ENCODE measurements at places on chromosomes 11 and 22.
A peak's percentile ranks its signal among the peaks of the same experiment; 100 is the strongest.

GRCh38 chr22:46022881-46023512, 46.0 kb upstream of the WNT7B start:
- DNase-seq, result no peak

- DNase-seq, result no peak
These were observed 2.0 kb downstream of the OR8D4 start for GRCh38 chr11:123903932-123904331.

DNA sequence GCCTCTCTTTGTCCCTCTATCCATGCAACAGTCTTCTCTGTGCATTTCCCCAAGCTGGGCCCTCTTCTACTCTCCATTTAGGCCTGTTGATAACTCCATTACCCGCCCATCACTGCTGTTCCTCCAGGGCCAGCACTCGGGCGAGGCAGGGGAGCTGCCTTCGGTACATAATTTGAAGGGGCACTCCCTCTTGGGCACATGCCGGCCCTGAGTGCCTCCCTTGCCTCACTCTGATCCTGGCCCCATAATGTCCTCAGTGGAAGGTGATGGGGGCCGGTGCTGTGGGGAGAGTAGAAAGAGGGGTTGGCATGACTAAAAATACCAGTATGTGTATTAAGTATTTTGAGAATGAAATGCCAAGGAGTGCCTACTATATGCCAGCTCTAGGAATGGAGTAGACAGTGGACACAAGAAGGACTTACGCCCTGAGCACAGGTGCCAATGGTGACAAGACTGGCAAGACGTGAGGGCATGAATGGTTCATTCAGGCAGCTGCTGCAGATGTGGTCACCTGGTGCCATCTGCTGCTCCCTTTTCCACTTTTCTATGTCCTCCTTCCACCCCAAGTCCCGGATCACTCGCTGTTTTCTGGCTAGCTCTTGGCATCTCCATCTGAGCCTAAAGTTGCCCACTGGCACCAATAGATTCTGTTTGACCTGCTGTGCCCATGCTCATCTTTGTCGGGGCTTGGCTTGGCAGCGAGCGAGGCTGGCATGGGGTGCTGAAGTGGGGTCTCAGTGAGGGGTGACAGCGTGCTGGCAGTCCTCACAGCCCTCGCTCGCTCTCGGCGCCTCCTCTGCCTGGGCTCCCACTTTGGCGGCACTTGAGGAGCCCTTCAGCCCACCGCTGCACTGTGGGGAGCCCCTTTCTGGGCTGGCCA, 22.6 kb downstream of the TMEM218 start:
- DNase-seq, result no peak

- DNase-seq, result no peak
These were observed 40.2 kb upstream of the CCDC90B start for GRCh38 chr11:83326326-83326725.

GRCh38 chr11:8732324-8732670, 49.7 kb downstream of the RPL27A start:
- DNase-seq, result no peak

DNA sequence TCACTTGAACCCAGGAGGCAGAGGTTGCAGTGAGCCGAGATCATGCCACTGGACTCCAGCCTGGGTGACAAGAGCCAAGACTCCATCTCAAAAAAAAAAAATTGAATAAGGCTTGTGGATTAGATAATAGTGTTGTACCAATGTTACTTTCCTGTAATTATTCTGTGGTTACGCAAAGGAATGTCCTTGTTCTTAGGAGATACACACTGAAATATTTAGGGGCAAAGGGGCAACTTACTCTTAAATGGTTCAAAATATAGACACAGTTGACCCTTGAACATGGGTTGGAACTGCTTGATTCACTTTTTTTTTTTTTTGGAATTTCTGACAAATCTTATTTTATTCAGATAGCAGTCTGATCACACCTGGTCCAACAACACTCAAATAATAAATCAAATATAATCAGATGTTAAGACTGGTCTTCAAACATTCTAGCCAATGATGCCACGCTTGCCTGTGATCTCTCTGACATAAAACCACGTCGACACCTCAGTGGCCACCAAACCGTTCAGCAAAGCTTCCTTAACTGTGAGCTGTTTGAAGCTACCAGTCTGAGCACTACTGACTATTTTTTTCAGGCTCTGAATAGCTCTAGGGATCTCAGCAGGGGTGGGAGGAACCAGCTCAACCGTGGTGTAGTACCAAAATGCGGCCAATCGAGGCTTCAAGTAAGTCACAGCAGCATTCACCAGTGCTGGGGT, 710 bp downstream of the ATP5MGL start:
- no peak for DNase-seq

- DNase-seq, result no peak
These were observed 135.1 kb upstream of the PITPNB start for GRCh38 chr22:28053896-28054818.

DNA sequence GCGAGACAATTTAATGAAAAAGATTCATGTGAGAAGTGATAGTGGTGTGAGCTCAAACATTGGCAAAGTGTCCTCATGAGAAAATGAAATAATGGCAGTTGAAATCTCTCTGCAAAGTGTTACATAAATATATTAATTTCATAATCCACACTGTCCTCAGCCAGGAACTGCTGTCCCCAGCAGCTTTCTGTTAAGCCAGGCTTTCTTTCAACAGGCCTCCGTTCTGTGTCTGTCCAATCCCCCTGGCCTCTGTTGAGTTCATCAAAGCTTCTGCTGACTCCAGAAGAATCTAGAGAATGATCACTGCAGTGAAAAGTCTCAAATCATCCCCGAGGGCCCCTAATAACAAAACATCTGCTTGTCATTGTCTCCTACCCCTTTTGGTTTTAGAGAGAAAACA, 10.0 kb upstream of the ASCC2 start:
- no peak for DNase-seq

GRCh38 chr11:3904228-3904627, 48.8 kb downstream of the STIM1 start:
- DNase-seq, result no peak

- no peak for DNase-seq
These were observed 7.1 kb upstream of the TAB1 start for GRCh38 chr22:39392341-39392948.

DNA sequence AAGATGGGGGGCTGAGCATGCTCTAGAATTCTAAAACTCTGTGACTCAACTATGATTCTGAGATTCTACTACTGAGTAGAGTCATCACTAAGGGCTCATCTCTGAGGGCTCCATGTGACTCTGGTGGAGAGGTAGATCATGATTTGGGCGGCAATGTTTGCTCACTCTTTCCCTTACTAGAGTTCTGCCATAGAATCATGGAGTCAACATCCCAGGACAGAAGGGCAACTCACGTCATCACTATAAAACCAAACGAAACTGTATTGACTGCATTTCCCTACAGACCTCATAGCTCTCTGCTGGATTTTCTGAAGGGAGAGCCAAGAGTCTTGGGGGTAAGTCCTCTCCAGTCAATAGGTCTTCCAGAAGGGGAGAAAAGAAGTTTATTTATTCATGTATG, at the start of gene MS4A14:
TSS of gene MS4A14 (plus strand) at position 78 of the 400 bp plus-strand sequence. CDS start at position 198, 120 bp downstream.
- no peak for DNase-seq

DNA sequence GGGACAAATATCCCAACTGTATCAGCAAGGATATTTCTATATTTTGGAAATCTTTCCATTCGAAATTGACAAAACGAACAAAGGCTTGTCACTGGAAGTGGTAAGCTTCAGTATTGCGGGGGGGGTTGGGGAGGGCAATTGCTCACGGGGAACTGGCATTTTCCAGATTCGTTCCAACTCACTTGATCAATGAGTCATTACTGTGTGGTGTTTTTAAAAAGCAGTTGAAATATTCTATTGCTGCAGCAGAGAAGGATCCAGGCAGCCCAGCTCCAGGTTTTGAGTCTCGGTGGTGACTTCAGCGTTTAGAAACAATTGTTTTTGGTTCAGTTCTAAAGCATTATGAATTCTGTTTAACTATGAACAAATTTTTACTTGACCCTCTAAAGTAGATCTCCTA, 33.8 kb upstream of the FBLN1 start:
- DNase-seq, result no peak

DNA sequence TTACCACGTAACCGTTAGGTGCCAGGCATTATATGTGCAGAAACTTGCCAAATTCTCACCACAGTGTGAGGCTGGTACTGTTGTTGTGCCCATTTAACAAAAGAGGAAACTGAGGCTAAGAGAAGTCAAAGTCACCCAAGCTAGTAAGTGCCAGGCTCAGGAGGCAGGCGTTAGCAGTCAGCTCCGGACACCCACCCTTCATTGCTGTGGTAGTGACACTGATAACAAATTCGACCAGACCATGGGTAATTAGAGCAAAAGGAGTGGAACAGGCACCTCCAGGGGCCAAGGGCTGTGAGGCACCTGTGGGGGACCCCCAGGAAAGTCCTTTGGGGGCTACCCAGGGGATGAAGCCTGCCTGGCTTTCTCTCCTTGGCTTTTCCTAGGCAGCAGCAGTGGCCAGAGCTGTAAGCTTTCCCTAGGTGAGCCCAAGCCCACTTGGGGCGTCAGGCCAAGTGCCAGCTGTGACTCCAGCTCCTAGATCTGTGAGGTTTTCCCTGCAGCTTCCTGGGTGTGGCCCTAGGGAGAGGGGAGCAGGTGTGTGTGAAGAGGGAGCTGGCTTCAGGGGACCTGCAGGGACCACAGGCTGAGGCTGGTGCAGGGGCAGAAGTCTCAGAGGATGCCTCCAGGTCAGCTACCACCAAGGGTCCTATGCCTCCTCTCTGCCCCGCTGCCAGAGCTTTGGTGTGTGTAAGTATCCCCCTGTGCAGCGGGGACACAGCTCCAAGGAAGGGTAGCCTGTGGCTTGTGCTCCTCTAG, 19.7 kb upstream of the ALX4 start:
- DNase-seq, result no peak

GRCh38 chr11:101498891-101499290, 84.9 kb downstream of the TRPC6 start:
- DNase-seq, result no peak

DNA sequence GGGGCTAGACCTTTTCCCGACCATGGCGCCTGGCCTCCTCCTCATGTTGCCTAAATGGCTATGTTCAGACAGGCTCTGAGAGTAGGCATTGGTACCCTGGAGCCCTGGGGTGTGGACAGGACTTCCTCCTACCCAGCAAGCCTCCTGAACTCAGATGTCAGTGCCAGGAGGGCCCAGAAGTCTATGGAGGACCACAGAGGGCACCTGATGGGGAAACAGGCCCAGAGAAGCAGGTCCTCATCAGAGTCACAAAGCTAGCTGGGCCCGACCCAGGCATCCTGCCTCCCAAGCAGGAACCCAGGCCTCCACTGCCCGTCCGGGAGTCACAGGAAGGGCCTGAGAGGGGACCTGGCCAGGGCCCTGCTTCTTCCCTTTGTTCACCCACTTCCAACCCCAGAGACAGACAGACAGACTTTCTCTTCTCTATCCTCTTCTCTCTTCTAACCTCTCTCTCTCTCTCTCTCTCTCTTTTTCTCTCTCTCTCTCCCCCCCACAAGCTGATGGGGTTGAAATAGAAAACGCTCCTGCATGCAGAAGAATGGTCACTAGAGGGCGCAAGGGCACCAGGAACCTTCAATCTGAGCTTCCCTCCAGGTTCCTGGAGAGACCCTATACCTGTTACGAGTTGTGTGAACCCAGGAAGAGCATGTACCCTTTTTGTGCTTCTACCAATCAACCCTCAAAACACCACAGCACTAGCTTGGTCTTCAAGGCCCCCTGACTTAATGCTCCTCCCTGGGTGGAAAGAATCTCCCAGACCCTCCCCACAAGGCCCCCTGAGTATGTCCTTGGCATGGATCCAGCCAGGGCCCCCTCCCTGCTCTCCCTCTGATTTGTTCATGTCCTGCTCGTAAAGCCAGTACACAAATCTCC, 27.1 kb downstream of the ARAP1 start:
- DNase-seq, result peak; percentile 73

- no peak for DNase-seq
These were observed 92.0 kb downstream of the MYEOV start for GRCh38 chr11:69385832-69386427.

DNA sequence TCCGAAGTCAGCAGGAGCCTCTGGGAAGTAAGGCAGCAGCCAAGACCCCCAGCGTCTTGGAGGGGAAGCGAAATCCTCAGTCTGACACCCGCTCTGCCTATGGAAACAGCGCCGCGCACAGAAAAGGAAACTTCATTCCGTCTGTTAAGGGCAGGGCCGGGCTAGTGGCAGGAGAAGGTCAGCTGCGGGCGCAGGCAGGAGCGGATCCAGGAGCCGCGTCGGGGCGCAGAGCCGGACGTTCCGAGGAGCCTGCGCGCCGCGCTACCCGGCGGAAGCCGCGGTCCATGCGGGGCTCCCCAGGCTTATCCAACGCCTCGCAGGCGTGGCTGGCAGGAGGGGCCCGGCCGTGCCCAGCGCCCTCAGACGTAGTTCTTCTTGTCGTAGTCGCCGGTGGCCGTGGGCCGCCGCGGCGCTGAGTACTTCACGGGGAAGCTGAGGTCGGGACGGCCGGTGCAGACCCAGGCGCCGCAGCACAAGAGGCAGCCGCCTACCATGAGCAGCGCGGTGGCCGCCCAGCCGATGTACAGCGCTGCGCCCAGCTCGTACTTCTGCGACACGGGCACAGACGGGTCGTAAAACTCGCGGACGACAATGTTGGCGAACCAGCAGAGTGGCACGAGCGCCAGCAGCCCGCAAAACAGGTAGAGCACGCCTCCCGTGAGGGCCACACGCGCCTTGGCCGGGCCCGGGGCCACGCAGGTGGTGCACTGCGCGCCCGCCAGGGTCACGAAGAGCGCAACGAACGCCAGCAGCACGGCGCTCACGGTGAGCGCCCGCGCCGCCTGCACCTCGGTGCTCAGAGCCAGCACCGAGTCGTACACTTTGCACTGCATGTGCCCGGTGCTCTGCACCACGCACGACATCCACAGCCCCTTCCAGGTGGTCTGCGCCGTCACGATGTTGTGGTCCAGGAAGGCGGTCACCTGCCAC, 705 bp downstream of the CLDN5 start:
- no peak for DNase-seq

DNA sequence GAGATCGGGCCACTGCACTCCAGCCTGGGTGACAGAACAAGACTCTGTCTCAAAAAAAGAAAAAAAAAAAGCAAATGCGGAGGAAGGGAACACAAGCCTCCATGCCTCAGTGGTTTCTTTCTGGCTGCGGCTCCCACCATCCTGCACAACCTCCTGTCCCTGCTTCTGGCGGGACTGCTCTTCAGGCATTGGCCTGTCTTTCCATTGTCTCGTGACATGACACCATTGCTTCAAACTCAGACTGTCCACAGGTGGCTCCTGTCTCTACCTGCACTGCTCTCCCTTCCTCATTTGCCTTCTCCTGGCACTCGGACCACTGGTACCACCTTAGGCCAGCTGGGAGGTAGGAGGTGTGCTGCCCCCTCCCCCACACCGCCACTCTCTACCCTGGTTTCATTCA, 10.6 kb upstream of the PPM1F start:
- no peak for DNase-seq

DNA sequence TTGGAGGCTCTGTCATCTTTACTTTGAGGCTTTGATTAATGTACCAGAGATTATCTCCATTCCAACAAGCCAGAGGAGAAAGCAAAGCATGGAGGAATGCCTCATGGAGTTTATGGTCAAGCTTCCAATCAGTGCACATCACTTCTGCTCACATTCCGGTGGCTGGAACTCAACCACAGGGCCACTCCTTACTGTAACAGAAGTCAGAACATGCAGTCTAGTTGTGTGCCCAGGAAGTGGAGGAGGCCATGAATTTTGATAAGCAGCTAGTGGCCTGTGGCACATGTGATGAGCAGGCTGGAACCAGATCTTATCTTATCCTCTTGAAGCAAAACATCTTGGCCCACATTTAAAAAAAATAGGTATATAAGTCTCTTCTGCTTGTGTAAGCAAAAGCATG, 258.9 kb upstream of the ARHGAP20 start:
- no peak for DNase-seq

GRCh38 chr11:125441648-125442410, 54.2 kb downstream of the FEZ1 start:
- DNase-seq, result no peak

GRCh38 chr11:86805873-86806310, 5.5 kb downstream of the PRSS23 start:
- peak; percentile 40 for DNase-seq

- no peak for DNase-seq
These were observed 227.6 kb upstream of the PITPNB start for GRCh38 chr22:28146401-28147314.

Measured in activated CD4-positive, alpha-beta T cell treated with anti-CD3 and anti-CD28 coated beads, Interleukin-2, amount 50 U/mL, for 24 hours (primary cell).